ENCODE measurements at places on chromosomes 16 and 17.

DNA sequence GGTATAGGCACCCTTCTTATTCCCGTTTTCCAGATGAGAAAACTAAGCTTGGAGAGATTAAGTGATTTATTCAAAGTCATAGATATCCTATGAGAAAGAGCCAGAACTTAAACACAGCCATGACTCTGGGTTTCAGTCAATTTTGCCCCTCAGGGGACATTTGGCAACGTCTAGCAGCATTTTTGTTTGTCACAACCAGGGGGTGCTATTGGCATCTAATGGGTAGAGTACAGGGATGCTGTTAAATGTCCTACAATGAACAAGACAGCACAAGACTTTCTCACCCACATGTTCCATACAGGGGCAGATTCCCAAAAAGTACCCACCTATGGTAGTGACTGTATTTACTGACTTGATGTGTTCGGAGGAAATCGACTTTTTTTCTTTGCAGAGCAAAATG, 4.8 kb upstream of the SHISA9 start:
- no peak for DNase-seq

DNA sequence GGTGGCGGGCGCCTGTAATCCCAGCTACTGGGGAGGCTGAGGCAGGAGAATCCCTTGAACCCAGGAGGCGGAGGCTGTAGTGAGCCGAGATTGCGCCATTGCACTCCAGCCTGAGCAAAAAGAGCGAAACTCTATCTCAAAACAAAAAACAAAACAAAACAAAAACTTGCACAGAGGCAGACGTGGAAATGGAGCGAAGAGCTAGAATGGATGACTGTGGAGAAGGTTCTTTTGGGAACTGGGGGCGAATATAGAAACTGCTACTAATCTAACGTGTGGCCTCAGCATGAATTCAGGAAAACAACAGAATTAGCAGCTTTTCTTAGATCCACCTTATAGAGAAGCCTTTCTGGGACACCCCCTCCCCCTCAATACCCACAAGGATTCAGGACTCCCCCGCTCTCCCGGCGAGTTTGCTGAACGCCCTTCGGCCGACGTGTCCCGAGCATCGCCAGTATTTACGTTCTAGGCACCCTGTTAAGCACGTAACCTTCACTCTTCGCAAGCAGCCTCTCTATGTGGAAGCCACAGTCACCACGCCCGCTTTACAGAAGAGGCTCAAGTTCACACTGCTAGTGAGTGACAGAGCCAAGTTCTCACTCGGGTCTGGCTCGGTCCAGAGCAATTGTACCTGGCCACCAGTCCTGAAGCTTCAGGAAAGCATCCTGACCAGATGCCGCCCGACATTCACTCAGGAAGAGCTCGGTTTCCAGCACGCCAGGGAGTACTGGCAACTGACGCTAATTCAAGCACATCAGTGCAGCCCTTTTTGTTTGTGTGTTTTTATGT, 13.3 kb upstream of the ABR start:
- DNase-seq = no peak

- no peak for DNase-seq
These were observed 61.5 kb downstream of the EPN2 start for GRCh38 chr17:19298569-19299213.

DNA sequence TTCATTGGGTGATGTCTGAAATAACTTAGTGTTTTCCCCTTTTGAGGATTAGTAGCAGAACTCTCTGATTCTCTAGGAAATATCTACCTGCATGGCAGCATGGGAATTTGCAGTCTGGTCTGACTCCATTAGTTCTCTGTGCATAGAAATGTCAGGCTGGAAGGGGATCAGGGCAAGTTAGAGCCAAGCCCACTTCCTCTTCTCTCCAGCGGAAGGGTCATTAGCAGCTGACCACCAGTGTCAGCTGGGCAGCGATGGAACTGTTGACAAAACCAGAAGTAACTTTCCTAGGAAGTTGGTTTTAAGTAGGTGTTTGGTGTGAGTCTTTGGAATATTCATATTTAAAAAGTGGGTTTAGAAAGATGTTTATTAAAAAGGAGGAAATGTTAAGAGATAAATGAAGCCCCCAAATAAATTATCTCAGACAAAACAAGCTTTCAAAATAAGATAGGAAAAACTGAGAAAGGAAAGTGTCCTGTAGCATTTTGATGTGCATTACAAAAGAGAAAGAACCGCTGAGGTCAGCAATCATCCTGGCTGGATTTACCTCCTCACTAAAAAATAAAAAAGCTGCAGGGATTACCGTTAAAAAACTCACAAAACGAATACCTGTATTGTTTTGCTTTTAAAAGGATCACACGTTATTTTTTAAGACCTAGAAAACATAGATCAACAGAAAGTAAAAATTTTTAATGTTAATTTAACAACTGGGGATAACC, 32.4 kb upstream of the MMD start:
- no peak for DNase-seq

All from activated naive CD8-positive, alpha-beta T cell treated with anti-CD3 and anti-CD28 coated beads, Interleukin-2, amount 50 U/mL, for 16 hours (primary cell).